ENCODE measurements at places on chromosomes 11 and 22.

- peak; percentile 13 for DNase-seq
Observed at GRCh38 chr11:9861860-9862725, 198.2 kb downstream of the SWAP70 start.

- DNase-seq: no peak
Observed at GRCh38 chr11:110730773-110731172, 18.5 kb upstream of the ARHGAP20 start.

- no peak for DNase-seq
Observed at GRCh38 chr11:35927682-35928081, 16.2 kb upstream of the LDLRAD3 start.

DNA sequence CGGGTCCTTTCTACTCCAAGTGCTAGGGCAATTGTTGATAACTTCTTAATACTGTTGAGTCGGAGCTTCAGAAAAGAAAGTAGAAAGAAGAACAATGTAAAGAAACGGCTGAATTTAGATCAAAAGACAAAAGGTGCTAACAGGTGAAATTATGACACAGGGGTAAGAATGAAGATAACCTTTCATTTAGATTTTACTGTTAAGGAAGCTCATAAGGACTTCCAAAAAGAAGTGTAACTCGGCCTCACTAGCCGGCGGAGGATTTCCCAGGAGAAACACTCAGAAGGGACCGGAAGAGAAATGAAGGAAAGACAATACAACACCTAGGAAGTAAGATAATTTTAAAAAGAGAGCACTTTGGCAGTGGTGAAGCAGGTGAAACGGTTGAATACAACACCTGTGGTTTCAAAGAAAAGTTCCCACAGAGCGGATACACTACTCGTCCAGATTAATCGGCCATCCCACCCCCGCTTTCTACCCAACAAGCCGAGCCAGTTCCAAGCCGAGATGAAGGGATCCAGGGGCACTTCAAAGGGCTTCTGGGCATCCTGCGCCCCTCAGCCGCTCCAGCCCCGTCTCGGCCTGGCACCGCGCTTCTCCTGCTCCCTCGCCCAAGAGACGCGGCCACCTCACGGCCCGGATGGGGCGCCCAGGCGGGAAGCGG lies 737 bp downstream of the PPP2R1B start:
- DNase-seq: no peak

- no peak for DNase-seq
Observed at GRCh38 chr11:132981131-132981956, 551.0 kb downstream of the OPCML start.

GRCh38 chr11:110380836-110381622 lies 48.7 kb upstream of the FDX1 start:
- no peak for DNase-seq

GRCh38 chr11:73812234-73812633 lies 24.6 kb downstream of the MRPL48 start:
- no peak for DNase-seq

DNA sequence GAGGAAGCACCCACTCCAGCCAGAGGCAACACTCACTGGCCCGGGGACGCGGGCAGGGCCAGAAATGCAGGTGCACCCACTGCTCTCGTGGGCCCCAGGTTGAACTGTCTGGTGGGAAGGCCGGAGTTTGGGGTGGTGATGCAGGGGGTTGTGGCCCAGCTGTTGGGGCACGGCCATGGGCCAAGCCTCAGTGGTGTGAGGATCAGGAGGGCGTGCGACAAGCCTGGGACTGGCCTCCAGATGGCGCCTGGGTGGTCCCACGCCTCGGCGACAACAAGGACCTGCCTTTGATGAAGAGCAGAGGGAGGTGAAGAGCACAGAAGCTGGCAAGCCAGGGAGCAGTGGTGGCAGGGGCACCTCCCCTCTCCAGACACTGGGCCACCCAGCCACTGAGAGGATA lies 240.8 kb downstream of the BRD1 start:
- DNase-seq: no peak

- no peak for DNase-seq
Observed at GRCh38 chr11:128210148-128210940, 377.0 kb downstream of the ETS1 start.

DNA sequence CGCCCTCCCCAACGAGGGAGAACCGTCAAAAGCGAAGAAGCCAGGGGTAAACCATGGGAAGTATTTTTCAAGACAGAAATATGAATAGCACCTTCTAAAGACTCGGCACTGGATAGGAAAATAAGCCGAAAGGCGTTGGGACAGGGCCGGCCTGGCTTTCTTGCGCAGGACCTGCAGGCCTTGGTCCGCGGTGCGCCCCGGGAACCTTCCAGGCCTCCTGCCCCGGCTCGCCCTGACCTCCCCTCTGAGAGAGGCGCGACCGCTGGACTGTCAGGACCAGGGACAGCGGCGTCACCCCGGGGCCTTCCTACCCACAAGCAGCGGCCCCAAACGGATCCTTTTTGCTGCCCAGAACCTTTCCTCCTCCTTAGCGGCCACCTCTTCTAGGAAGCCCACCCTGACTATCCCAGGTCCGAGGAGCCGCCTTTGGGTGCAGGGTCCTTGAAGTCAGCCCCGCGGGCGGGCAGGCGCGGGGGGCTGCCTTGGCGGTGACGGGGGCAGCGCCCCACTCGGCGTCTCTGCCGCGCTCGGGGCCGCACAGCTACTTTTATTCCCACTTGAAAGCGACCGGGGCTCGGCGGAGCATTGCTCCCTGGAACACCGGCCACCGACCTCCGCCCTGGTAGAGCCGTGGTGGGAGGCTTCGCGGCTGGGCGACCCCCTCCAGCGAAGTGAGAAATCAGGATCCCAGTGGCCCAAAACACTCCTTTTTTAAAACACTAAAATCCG lies 650 bp upstream of the MAPK11 start:
- peak; percentile 63 for DNase-seq

- no peak for DNase-seq
Observed at GRCh38 chr11:96014217-96014616, 90.3 kb upstream of the MTMR2 start.

DNA sequence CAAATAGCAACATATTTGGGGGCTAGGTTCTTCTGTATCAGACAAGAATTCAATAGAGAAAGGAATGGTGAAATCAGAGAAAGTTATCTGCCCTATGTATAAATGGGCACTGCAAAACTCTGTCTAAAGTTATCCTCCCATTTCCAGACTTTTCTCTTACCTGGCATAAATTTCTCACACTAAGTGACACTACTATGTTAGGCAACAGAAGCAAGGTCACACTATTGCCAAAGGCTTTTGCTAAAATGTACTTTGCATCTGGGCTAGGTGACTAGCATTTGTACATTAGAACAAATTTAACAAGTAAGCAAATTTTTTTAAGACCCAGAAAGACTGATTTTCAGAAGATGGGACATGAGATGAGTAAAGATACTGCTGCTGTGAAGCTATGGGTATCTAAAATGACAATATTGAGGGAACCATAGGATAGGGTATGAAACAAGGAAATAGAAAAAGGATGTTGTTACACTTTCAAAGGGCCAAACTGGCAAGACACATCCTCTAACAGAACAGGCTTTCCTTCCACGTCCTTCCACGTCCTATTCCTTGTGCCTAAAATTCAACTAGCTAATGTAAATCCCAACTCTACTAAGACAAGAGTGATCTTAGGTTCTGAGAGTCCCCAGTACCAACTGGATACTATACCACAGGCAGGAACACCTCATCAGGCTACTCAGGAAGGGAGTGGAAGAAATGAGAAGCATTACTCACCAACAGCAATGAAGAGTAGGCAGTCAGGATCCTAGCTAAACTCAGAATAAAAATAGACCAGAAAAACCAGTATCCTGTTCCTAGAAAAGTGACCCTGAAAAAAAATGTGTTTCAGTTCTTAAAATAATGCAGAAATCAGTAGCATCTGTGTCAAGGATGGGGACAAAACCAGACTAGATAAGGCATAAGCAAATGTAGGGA lies 22.6 kb downstream of the GDPD4 start:
- no peak for DNase-seq

DNA sequence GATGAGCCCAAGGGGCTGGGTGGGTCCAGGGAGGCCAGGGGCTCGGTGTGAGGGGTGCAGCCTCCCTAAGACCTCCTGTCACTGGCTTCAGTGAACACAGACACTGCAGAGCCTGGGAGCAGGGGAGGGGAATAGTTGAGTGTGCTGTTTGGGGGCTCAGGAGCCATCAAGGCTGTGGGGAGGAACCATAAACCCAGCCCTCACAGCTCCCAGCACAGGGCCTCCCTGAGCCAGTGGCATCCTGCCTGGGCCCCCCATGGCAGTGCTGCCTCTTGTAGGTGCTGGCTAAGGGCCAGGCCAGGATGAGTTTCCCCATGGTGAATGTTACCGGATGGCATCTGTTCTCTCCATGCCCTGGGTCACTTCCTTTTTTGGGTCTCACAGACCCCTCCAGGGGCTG lies 25.5 kb downstream of the KCNJ5 start:
- DNase-seq: no peak

DNA sequence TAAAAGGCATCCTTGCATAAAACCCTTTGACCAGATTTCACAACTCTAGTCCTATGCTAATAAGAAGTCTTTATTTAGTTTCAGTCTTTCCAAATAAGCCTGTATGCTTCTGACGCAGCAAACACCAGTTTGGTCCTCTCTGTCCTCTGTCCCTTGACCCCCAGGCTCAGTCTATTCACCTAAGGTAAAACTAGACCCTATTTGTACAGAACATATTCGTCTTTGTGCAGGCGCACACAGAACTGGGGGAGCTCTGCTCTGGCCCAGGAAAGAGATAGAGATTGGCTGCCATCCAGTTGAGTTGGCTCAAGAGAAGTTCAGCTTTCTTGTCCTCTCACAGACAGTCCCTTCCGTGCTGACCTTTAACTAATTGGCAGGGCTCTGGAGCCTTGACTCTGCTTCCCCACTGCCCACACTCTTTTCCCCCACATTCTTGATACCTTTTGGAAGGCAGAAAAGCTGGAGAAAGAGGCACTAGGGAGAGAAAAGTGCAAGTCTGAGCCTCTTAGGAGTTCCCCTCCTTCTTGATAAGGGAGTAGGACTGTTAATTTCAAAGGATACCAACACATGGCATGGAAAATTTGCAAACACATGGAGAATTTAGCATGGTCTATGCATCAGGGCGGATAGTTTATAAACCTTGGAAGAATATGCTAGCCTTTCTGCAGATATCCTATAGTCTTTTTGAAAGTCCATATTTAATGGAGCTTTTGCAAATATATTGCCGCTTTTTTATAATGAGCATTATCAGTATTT lies 21.2 kb upstream of the PSMA1 start:
- DNase-seq: no peak

- DNase-seq: no peak
Observed at GRCh38 chr11:13262096-13262495, 15.5 kb upstream of the BMAL1 start.

DNA sequence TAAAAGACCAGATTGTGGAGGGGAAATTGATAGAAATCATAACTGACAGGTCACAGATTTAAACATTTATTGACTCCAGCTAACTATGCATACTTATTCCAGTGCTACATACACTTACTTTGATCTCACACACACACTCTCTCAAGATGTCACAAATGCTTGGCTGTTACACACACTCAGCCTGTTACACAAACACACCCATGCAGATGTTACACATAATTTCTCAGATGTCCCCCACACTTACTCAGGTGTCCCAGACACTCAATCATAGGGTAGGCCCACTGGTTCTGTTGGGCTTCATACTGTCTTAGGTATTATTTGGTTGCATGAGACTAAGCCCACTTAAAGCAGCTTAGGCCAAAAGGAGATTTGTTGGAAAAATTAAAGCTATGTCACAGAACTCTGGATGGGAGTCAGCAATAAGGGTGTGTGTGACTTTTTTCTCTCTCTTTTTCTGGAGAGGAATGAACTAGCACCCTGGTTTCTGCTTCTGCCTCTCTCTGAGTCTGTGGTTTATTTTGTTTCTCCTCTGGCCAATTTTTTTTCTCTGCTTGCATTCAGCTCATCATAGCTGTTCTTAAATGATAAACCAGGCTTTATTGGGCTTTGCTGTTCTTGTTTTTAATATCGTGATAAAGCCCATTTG lies 179.4 kb downstream of the INSC start:
- DNase-seq: no peak

DNA sequence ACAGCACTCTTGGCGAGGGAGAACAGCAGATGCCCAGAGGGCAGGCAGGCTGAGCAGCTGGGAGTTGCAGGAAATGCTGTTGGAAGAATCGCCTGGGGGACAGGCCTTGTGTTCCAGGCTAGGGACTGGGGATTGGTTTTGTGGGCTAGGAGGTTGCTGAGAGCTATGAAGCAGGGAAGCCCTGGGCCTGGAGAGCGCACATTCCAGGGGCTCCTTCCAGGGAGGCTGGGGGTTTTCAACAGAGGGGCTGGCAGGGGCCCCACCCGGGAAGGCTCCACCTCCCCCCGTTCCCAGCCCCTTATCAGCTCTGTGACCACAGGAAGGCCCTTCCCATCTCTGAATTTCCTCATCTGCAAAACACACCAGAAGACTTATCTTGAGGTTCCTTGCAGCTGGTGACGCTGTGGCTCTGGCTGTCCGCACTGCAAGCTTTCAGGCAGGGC lies 21.7 kb downstream of the WNT11 start:
- no peak for DNase-seq

- peak; percentile 37 for DNase-seq
Observed at GRCh38 chr11:43830928-43831440, 49.6 kb upstream of the ALKBH3 start.

DNA sequence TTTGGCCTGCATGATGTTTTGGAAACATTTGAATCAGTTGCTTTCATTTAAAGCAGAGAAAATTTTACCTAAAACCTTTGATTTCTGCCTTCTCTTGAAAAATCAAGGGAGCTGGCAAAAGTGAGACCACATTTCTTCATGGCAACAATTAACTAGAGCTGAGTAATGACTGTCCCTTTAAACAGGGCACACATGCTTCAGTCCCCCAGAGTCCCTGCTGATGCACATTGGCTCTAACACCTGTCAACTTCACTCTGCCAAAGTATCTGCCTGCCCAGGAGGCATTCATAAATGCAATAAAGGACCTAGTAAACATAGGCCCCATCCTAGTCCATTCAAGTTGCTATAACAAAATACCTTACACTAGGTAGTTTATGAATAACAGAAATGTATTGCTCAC lies 87.1 kb upstream of the LDLRAD3 start:
- DNase-seq: no peak

GRCh38 chr11:1336836-1337646 lies 27.6 kb upstream of the TOLLIP start:
- peak; percentile 42 for DNase-seq

GRCh38 chr11:69298267-69299022 lies 4.5 kb downstream of the MYEOV start:
- no peak for DNase-seq

DNA sequence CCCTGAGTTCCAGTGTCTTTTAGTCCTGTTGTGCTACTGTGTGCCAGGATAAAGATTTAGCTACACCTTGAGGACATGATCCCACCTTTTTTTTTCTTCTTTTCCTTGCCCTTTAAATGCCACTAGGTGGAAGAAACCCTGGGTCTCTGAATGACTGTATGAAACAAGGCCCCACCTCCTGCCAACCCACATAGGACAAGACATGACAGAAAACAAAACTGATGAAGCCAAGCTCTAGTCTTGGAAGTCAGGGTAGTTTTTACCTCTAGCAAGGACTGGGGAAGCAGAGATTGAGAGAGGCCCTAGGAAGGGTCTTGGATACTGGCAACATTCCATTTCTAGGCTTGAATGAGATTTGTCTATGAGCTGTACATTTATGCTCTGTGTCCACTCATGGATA lies 410.7 kb downstream of the MIAT start:
- DNase-seq: no peak

- no peak for DNase-seq
Observed at GRCh38 chr22:48575618-48576332, 1251.9 kb downstream of the BRD1 start.

- no peak for DNase-seq
Observed at GRCh38 chr22:27099946-27100722, 442.7 kb downstream of the MIAT start.

Data from stimulated activated CD4-positive, alpha-beta T cell treated with anti-CD3 and anti-CD28 coated beads, Interleukin-12 subunit alpha, Interleukin-12 subunit beta, amount 100 ng/mL, for 4 hours (primary cell).